ENCODE measurements at places on chromosomes 6 and 20.

GRCh38 chr20:63315240-63315689, 22.3 kb downstream of the COL20A1 start:
- no peak for DNase-seq

GRCh38 chr20:34365765-34366213, 2.7 kb downstream of the ITCH start:
- DNase-seq: no peak

DNA sequence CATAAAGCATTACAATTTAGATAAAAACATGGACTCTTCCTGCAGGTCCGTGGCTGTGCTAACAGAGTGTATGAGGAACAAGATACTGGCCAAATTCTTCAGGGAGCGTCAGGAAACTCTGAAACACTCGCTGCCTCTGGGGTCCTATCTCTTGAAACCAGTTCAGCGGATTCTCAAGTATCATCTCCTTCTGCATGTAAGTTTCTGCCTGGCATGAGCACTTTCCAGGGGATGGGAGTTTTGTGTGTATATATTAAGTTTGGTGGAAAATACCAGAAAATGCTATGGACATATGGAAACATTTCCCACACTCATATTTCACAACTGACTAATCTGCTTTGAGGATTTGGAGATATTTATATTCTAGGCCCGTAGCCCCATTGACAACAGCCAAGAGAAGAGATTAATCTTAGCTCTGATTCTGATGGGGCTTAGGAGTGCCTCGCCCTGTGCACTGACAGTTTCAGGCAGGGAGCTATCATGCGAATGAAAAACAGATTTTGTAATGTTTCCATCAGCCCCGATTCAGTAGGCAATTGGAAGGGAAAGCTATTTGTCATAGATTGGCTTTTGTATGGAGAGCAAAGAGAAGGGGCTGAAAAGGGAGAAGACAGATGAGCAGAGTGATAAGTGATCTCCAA, 64.7 kb upstream of the MTHFD1L start:
- no peak for DNase-seq

DNA sequence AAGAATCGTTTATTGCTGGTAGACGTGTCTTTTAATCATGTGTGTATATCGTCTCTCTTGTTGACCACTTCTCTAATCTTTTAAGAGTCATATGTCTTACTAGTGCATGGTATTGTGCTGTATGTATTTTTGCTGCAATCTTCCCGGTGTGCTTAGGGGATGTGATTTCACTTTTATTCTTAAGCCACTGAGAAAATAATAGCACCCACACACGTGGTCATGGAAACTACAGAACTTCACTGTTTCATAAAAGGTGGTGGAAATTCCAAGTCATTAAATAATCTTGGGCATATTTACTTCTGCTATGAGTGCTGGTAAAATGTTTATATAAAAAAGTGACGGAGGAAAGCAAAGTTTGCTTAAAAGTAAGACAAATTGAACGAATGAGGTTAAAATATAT, 3.0 kb upstream of the CDYL start:
- DNase-seq: no peak

GRCh38 chr6:137271245-137272183, 52.3 kb upstream of the IFNGR1 start:
- no peak for DNase-seq

GRCh38 chr6:16130437-16130891, 1.6 kb downstream of the MYLIP start:
- no peak for DNase-seq

- DNase-seq: no peak
These were observed 28.9 kb upstream of the PNRC1 start for GRCh38 chr6:89051676-89052075.

DNA sequence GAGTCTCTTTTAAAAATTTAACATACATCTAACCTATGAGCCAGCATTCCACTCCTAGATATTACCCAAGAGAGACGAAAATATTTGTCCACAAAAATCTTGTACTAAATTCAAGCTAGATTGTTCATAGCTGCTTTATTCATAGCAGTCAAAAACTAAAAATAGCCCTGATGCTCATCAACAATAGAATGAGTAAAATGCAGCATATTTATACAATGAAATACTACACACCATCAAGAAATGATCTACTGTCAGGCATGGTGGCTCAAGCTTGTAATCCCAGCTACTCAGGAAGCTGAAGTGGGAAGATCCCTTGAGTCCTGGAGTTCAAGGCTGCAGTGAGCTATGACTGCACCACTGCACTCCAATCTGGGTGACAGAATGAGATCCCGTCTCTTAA, 22.0 kb upstream of the SRC start:
- no peak for DNase-seq

DNA sequence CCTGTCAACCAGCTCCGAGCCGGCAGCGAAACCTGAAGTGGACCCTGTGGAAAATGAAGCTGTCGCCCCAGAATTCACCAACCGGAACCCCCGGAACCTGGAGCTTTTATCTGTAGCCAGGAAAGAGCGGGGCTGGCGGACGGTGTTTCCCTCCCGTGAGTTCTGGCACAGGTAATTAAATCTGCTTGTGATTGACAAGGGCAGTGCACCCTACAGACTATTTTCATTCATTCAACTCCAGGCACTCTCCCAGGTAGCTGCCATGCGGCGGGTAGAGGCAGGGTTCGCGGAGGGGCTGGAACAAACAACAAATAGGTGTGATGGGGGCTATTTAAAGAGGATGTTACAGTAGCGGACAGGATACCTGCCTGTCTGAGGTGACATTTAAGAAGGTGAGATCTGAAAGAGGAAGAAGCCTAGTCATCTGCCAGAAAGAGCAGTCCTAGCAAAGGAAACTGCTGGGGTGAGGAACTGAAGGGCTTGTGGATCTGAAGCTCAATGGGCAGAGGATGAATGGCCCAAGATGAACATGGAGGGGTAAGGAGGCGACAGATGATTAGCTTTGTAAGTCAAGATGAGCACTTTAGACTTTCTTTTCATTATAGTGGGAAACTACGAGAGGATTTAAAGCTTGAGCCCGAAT, 810 bp downstream of the MRPL18 start:
- DNase-seq: no peak

GRCh38 chr6:129733290-129733689, 23.3 kb upstream of the ARHGAP18 start:
- DNase-seq: no peak

GRCh38 chr6:155497273-155497672, 41.6 kb upstream of the NOX3 start:
- DNase-seq: no peak

- DNase-seq: no peak
These were observed 41.9 kb downstream of the TRAM2 start for GRCh38 chr6:52534966-52535390.

DNA sequence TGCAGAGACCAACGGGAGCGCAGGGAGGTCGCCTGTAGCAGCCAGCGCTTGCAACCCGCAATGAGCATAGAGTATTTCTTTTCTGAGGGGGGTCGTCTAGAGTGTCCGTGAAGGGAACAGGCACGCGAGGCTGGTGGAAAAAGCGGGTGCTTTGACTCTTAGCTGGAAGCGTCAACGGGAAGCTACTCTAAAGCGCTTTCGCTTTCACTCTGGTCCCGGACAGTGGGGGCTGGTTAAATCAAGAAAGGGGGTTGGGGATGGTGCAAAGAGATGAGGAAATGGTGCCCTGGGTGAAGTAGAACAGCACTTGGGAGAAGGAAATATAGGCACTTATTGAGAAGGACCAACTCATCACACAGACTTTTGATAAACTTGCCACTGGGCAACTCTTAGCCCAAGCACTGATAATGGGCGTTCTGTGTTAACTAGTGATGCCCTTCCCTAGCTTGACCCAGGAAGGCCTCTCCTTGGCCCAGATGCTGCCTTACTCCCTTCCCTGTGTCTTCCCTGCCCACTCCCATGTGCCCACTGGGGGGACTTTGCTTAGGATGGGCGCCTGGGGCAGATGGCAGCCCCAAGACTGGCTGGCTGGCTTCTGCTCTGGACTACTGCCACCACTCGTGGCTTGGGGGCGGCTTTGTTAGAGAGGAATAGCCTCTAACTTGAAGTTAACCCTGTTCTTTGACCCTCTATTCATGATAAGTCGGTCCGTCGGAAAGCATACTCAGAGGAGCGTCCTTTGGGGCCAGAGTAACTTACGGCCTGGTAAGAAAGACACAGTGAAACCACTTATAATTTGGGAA, 585 bp downstream of the PSMB9 start:
- DNase-seq: no peak

- no peak for DNase-seq
These were observed 30.8 kb downstream of the CD164 start for GRCh38 chr6:109351231-109352130.

DNA sequence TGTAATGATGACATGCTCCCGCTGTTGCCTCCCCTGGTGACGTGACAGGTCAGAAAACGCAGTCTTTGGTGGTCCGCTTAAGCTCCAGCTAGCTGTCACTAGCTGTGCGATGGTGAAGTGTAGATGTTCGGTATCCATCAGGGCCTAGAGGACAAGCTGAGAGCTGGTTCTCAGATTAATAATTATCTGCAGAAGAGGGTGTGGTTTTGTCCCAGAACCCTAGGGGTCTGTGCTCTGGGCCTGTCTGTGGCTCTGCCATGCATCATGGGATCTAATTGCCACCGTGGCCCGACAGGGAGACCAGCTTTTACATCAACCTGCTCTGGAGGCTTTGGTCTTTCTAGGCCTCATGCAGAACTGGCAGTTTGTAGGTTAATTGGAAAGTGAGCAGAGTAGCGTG, 34.1 kb downstream of the ERMARD start:
- DNase-seq: no peak

- no peak for DNase-seq
These were observed 44.8 kb upstream of the EMILIN3 start for GRCh38 chr20:41411391-41411847.

DNA sequence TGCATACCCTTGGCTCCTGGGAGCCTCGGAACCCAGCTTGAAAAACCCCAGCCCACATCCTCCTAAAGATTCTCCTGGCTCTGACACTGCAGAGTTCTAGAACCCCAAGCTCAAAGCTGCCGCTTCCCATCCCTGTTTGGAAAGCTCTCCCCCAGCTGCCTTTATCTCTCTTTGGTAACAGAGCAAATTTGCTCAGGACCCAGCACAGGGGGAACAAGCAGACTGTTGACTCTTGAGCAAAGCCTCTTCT, 38.9 kb downstream of the HNF4A start:
- DNase-seq: no peak

DNA sequence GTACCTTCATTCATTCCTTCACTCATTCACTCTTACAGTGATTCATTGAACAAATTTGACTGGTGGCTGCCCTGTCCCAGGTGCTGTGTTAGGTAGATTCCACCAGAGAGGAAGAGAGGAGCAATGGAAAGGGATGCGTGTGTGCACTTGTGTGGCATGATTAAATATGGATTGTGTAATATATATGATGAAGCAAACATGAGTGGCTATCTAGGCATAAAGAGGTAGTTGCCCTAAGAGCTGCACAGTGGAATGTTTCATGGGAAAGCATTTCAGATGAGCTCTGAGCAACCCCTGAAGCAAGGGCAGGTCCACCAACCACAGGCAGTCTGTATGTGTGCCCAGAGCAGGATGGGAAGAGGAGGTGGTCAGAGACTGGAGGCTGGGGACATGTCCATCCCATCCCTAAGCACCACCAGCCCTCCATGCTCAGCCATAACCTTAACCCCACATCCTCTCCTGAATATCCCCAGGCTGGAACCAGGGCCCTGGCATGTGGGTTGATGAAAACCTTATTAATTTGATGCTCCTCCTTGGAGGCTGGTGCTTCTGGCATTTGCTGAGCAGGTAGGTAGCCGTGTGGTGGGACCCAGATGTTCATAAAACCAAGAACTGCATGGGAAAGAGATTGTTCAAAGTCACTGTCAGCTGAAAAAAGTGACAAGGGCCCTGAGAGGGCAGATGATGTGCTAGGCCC, 226.2 kb downstream of the SYNDIG1 start:
- DNase-seq: no peak

GRCh38 chr6:149064660-149065015, 252.9 kb upstream of the TAB2 start:
- DNase-seq: no peak

- no peak for DNase-seq
These were observed 66.7 kb downstream of the SYNDIG1 start for GRCh38 chr20:24535941-24536730.

- no peak for DNase-seq
These were observed 48.1 kb downstream of the CTCFL start for GRCh38 chr20:57476641-57477461.

GRCh38 chr6:154901876-154902552, 93.1 kb upstream of the TIAM2 start:
- no peak for DNase-seq

All from NCI-H1436 treated with DMSO at 0.1 percent for 48 hours (cell line).